ENCODE measurements at places on chromosomes 6 and 20. TPM values are rescaled to one million over a fixed set of nuclear protein-coding genes. Genes with fewer than 3 reads are reported as not detected.
A peak's percentile ranks its signal among the peaks of the same experiment; 100 is the strongest.

DNA sequence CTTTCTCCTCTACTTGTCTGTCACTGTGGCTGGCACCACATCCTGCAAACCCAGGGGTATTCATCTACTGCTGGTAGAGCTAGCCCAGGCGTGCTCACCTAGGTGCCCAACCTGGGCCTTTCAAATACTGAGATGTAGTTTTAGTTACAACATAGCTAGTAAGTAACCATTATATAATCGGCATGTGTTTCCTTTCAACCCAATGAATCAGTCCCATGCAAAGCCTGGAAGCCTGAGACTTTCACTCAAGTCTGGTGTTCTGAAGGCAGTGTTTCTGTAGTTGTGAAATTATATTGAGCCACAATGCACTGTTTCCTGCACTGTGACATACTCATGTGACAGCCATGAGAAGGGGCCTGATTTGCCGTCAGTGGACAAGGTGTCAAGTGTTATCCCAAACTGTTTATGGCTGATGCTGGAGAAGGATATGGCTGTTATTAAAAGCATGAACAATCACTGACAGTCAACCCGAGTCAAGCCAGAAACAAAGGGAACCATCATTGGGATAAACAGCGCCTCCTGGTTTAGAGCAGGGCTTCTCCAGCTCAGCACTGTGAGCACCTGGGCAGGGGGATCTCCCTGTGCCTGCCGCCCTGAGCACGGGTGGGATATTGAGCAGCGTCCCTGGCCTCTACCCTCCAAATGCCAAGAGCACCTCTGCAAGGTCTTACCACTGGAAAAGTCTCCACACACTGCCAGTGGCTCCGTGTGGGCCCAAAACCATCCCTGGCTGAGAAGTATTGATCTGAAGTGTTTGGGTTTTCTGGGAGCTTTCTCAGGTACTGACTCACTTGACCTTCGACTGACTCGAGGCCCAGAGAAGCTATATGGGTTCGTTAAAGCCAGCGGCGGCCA, 1.6 kb downstream of the PSMA7 start:
- H3K4me1 ChIP-seq: peaks cover 66% of the 10 kb centered on the region
- H3K27me3 ChIP-seq: peaks cover 26% of the 10 kb centered on the region
- H3K4me3 ChIP-seq: peak overlapping the region; percentile 93
- peaks cover 10% of the 10 kb centered on the region for H3K36me3 ChIP-seq
- peak; percentile 50 for DNase-seq
- H3K27ac ChIP-seq: peak overlapping the region; percentile 92

- H3K36me3 ChIP-seq: no peaks in the 10 kb centered on the region
- H3K4me1 ChIP-seq: peaks cover 14% of the 10 kb centered on the region
- no peak overlapping the region for H3K4me3 ChIP-seq
- no peak overlapping the region for H3K27ac ChIP-seq
- H3K27me3 ChIP-seq: peaks cover 4% of the 10 kb centered on the region
Observed at GRCh38 chr20:57417830-57418780, 26.9 kb downstream of the RBM38 start.

GRCh38 chr6:19845266-19846041, 8.3 kb downstream of the ID4 start:
- H3K4me3 ChIP-seq: no peak overlapping the region
- no peaks in the 10 kb centered on the region for H3K4me1 ChIP-seq
- DNase-seq: no peak
- no peak overlapping the region for H3K27ac ChIP-seq
- H3K36me3 ChIP-seq: no peaks in the 10 kb centered on the region

CFAP206 gene
- not detected for polyA plus RNA-seq

DNA sequence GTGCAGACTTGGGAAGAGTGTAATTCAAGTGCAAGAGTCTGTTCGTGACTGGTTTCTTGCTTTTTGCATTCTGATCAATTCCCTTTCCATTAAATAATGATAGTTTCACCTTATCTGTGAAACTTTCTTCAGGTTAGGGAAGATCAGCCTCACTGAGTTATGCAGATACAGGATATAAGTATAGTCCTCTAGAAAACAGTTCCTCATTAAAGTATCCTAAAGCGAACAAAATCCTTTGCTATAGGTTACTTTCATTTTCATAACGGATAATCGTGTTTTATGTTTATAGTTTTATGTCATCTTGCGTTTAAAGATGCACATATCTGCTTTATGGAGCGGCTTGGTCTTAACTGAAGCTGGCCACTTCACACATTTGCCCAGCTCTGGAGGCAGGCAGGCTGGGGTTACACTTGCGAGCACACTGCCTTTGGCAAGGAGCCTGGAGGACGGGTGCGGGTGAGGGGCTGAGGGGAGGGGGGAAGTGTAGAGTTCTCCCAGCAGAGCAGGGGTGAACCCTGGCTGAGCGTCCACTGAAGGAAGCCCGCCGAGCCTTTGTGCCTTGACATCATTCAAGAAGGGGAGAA, 123.5 kb upstream of the IFNGR1 start:
- DNase-seq: peak; percentile 4
- H3K27ac ChIP-seq: peak overlapping the region; percentile 87
- H3K4me3 ChIP-seq: peak overlapping the region; percentile 91
- H3K36me3 ChIP-seq: no peaks in the 10 kb centered on the region
- peaks cover 33% of the 10 kb centered on the region for H3K4me1 ChIP-seq

TOX2 gene
- 5.0 TPM for polyA plus RNA-seq

GRCh38 chr6:10518557-10519407, 2.4 kb upstream of the GCNT2 start:
- no peak overlapping the region for H3K27ac ChIP-seq
- H3K4me3 ChIP-seq: no peak overlapping the region
- H3K27me3 ChIP-seq: peaks cover 9% of the 10 kb centered on the region
- no peak for DNase-seq

C20orf141 gene
- not detected for polyA plus RNA-seq

DNA sequence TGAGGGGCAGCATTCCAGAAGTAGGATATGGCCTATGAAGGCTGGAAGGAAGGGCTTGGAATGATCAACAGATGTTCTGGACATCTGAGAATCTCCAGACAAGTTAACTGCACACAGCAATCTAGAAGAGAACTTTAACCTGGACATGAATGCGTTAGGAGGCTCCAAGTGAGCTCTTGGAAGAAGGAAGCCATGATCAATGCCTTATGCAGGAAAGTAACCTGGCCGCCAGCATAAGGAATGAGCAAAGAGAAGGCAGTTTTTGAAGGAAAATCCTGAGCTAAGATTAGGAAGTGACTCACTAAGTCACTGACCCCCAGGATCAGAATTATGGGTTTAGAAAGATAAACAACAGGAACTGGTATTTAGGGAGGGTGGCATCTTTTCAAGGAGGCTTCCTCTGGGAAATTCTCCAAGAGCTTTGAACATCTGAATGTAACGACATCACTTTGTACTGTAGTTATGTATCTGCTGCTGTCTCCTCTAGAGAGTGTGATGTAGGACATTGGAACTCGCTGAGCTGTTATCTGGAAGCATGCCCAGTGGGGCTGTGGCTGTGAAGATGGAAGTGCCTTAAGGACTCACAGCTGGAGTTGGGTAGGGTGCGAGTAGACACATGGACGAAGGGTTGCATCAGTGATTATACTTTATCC, 236.8 kb downstream of the PACRG start:
- DNase-seq: no peak
- no peaks in the 10 kb centered on the region for H3K36me3 ChIP-seq
- H3K4me1 ChIP-seq: no peaks in the 10 kb centered on the region
- no peak overlapping the region for H3K27ac ChIP-seq
- peaks cover 2% of the 10 kb centered on the region for H3K27me3 ChIP-seq

DNA sequence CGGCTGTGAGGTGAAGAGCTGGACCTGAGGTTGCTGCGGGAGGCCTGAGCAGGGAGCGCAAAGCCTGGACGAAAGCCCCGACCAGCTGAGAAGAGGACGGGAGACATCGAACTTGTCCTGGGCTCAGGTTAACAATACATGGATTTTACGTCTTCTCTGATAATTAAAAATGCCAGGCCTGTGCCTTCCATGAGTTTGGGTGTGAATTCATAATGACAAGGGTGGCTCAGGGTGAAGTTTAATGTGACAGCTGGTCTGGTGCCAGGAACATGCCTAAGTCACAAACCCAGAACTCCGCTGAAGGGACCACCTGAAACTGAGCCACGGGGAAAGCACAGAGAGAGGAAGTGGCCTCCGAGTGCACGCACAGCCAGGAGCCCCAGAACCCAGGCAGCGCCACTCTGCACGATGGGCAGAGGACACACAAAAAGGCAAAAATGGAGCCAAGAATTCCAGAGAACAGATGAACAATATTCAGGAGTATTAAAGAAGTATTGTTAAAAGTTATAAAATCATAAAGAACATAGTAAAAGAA, 150.1 kb upstream of the RPS6KA2 start:
- H3K4me1 ChIP-seq: peaks cover 8% of the 10 kb centered on the region
- H3K4me3 ChIP-seq: no peak overlapping the region
- peaks cover 2% of the 10 kb centered on the region for H3K27me3 ChIP-seq
- H3K27ac ChIP-seq: no peak overlapping the region
- no peak for DNase-seq

- DNase-seq: no peak
- H3K27me3 ChIP-seq: peaks cover 3% of the 10 kb centered on the region
- no peak overlapping the region for H3K4me3 ChIP-seq
- no peaks in the 10 kb centered on the region for H3K36me3 ChIP-seq
- H3K4me1 ChIP-seq: peaks cover 2% of the 10 kb centered on the region
Observed at GRCh38 chr20:4112481-4113421, 97.4 kb upstream of the RNF24 start.

DNA sequence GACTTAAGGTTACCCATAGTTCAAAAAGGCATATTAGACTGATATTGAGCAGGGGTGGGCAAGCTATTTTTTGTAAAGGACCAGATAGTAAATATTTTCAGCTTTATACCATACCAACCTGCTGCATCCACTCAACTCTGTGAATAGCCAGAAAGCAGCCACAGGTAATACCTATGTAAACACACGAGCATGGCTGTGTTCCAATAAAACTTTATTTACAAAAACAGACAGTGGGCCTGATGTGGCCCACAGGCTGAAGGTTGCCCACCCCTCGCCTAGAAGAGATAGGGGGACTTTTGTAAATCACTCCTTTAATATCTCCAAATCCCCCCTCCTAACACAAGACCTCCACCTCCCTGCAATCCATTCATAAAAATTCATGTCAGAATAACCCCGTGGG, 64.4 kb downstream of the PSMG4 start:
- H3K4me3 ChIP-seq: no peak overlapping the region
- peaks cover 14% of the 10 kb centered on the region for H3K4me1 ChIP-seq
- DNase-seq: no peak

- no peak overlapping the region for H3K4me3 ChIP-seq
- H3K4me1 ChIP-seq: peaks cover 12% of the 10 kb centered on the region
- no peak for DNase-seq
- H3K27ac ChIP-seq: no peak overlapping the region
- H3K36me3 ChIP-seq: peaks cover 18% of the 10 kb centered on the region
- H3K27me3 ChIP-seq: no peaks in the 10 kb centered on the region
Observed at GRCh38 chr6:35592178-35592577, 79.5 kb upstream of the TULP1 start.

MEI4 gene
- not detected for polyA plus RNA-seq

GRCh38 chr6:19771753-19772336, 65.3 kb upstream of the ID4 start:
- no peaks in the 10 kb centered on the region for H3K4me1 ChIP-seq
- peaks cover 3% of the 10 kb centered on the region for H3K27me3 ChIP-seq
- no peaks in the 10 kb centered on the region for H3K36me3 ChIP-seq

- H3K4me1 ChIP-seq: no peaks in the 10 kb centered on the region
- peaks cover 4% of the 10 kb centered on the region for H3K27me3 ChIP-seq
- no peak overlapping the region for H3K27ac ChIP-seq
Observed at GRCh38 chr6:32340242-32340641, 31.5 kb downstream of the TSBP1 start.

PHF1 gene
- polyA plus RNA-seq: 36.5 TPM

DNA sequence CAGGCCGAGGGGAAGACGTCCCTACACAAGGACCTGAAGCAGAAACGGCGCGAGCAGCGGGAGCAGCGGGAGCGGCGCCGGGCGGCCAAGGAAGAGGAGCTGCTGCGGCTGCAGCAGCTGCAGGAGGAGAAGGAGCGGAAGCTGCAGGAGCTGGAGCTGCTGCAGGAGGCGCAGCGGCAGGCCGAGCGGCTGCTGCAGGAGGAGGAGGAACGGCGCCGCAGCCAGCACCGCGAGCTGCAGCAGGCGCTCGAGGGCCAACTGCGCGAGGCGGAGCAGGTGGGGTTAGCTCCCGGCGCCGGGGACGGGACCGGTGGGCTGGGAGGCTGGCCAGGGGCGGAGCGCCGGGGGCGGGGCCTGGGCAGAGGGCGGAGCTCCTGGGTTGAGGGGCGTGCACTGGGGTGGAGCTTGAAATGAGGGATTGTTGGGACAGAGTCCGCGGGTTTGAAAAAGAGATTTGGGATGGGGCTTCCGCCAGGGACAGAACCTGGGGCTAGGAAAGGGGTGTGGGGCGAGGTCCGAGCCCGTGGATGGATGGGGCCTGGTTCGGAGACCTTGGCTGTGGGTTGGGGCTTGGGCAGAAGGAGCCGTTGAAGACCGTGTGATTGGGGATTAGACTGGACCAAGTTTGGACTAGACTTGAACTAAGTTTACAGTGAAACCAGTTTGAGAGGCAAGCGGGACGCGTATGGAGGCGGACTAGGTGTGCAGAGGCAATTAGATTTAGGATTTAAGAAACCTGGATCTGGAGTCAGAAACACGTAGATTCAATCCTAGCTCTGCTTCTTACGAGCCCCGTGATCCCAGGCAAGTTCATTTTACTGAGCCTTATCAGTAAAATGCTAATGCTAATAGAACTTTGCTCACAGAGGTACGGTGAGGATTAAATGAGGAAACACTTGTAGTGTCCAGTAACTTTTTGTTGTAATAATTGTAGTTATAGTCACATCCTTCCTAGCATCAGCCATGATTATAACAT, 20.9 kb downstream of the DEF6 start:
- H3K27ac ChIP-seq: no peak overlapping the region
- DNase-seq: no peak
- H3K36me3 ChIP-seq: peaks cover 33% of the 10 kb centered on the region
- H3K4me1 ChIP-seq: peaks cover 40% of the 10 kb centered on the region
- H3K27me3 ChIP-seq: peaks cover 4% of the 10 kb centered on the region

ACTR5 gene
- 11.1 TPM for polyA plus RNA-seq

DNA sequence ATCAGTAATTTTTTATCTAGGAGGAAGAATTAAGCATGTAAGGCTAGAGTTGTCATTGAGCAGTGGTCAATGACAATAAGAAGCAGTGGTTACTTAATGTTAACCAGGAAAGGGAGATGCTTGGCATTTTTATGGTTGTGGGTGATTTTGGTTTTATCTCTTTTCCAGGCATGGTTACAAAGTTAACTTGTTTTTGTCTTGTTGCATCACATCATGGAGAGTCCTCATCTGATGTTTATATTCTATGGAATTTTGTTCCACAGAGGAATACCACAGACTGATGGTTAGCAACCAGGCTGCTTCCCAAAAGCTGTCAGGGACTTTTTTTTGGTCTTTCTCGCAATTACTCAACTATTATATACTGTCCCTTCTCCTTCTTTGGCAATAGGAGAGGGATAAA, 32.7 kb downstream of the OPRM1 start:
- no peak overlapping the region for H3K27ac ChIP-seq
- no peaks in the 10 kb centered on the region for H3K36me3 ChIP-seq
- no peak overlapping the region for H3K4me3 ChIP-seq
- DNase-seq: no peak
- H3K27me3 ChIP-seq: peaks cover 5% of the 10 kb centered on the region

GRCh38 chr6:88680654-88681053, 282.8 kb downstream of the RNGTT start:
- H3K27ac ChIP-seq: no peak overlapping the region
- H3K4me3 ChIP-seq: no peak overlapping the region
- H3K4me1 ChIP-seq: peaks cover 2% of the 10 kb centered on the region
- no peaks in the 10 kb centered on the region for H3K27me3 ChIP-seq
- peaks cover 14% of the 10 kb centered on the region for H3K36me3 ChIP-seq
